ENCODE measurements at places on chromosomes 3 and 15.

DNA sequence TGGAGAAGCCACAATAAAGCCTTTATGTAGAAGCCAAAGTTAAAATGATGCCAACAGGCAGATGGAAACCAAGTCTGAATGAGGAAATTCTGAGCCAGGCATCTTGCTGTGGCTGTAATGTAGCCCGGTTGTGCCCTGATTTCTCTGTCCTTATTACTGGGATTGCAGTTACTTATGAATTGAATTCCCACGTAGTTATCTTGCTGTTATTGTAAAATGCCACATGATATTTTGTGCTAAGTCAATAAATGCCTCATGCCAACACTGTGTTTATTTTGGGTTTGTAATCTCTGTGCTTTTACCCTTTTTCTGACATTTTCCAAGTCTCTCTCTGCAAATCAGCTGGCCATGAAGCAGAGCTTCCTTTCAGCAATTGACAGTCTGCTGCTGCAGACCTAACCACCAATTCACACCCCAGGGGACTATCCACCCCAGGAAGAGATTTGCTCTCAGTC is 486.1 kb upstream of the GOLIM4 start:
- no peak for DNase-seq

DNA sequence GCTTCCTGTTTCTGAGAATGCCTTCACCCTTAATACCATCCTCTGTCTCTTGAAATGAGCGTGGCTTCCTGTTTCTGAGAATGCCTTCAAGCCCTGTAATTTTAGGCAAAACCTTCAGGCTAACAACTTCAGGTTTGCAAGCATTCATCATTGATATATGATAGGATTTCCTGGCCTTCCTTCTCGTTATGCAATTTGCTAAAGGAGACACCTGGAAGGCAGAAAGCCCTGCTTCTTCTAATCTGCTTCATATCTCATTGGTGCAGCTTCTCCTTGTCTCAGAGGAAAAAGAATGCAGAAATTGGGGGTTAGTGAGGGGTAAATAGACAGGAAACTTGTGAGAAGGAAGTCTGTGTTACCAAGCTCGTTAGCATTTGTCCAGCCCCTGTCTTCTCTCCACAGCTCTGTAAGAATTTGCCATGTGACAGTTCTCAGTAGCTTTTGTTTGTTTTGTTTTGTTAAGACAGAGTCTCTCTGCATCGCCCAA is 7.3 kb downstream of the ARL6IP5 start:
- no peak for DNase-seq

- no peak for DNase-seq
These were observed 62.8 kb downstream of the SLCO2A1 start for GRCh38 chr3:133966954-133967353.

- no peak for DNase-seq
These were observed 468.0 kb upstream of the GBE1 start for GRCh38 chr3:82229397-82229796.

GRCh38 chr15:70788114-70789049 is 25.0 kb upstream of the UACA start:
- DNase-seq = peak; percentile 64

- DNase-seq = no peak
These were observed 43.0 kb downstream of the RAB8B start for GRCh38 chr15:63232405-63232804.

DNA sequence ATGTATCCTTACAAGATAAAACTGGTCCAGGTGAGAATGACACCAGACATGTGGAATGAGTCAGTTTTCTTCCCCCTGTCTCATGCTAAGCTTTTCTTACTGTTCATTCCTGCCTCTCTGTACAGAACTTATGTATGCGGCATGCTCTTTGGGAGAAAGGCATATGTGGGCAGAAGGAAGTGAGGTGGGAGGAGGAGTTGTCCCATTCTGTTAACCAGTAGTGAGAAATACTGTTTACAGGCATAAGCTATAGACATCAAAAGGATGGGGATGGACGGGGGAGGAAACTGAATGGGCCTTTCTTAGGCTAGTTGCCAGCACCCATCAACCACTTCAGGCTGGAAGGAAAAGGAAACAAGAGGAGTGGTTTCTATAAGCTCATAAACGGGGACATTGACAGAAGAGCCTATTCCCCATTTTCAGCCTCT is 143.6 kb upstream of the BHLHE40 start:
- no peak for DNase-seq

GRCh38 chr3:118635711-118636110 is 398.9 kb downstream of the IGSF11 start:
- DNase-seq = no peak

- DNase-seq = no peak
These were observed 102.9 kb downstream of the TFDP2 start for GRCh38 chr3:142046320-142047020.

- no peak for DNase-seq
These were observed 119.4 kb upstream of the GADL1 start for GRCh38 chr3:31013843-31014242.

DNA sequence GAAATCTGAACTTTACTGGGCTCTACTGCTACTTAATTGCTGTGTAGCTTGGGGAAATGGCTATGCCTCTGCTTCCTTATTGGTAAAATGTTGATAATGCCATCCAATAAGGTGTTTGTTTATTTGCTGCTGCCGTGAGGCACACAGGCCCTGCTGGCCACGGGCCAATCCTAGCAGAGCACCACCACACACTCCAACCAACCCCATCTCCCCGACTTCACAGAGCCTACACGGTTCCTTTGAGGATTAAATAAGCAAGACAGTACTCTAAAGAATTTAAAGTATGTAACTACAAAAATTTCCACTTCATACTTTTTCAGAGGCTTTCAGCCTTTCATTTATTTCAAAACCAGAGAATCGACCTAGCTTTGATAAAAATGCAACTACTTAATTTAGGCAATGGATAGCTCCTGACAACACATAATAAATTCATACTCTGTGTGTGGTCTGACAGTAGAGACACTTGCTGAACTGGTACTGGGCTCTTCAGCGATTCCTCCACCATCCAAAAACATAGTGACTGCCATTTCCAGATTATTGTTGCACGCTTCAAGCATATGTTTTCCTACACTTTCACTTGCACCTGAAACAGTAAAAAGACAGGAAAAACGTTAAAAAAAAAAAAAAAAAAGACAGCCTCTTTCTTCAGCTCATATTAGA is 25.3 kb downstream of the UBXN7 start:
- peak; percentile 85 for DNase-seq

DNA sequence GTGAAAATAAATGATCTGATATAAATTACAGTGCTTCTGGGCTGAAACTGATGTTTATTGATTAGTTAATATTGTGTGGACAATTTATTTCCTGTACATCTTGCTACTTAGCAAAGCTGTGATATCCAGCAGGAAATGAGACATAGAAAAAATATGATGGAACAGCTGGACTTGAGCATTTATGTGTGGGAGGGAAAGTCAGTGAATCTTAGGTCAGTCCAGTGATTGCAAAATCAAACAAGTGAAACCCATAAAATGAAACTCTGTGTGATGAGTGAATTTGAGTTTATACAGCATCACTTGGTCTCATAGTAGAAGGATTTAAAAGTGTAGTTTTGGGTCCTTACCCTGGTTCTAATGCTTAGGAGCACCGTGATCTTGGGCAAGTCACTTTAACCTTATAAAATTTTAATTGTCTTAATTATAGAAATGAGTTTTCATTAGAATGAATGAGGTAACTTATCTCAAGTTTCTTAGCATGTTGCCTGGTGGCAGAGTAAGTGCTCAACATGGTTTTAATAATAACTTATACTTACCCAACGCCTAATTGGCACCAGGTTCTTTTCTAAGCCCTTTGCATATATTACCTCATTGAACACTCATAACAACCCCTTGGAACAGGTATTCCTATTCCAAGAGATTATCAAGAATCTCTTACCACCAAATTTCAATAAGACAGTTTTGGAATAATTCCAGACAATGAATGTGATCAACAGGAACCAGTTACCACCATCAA is 194.6 kb downstream of the ADAMTSL3 start:
- peak; percentile 76 for DNase-seq

DNA sequence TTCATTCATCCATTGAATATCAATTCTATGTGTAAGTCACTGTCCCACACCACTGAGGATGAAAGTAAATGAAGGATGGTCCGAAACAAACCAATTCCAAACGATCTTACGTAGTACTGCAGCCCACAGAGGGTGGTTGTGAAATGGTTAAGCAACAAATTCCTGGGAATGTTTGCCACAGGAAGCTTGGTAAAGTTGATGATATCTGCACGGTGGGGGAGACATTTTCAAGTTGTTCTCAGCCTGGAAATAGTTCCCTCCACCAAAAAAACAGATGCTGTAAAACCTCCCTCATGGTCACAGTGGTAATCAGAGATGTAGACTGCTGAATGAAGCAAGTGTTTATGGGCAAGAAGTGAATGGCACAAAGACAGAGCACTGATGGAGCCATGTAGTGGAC is 35.9 kb upstream of the BNC1 start:
- DNase-seq = peak; percentile 87

- DNase-seq = peak; percentile 95
These were observed 671.5 kb downstream of the FHIT start for GRCh38 chr3:60579734-60580133.

- DNase-seq = peak; percentile 70
These were observed 52.2 kb downstream of the FBLN2 start for GRCh38 chr3:13600950-13601691.

DNA sequence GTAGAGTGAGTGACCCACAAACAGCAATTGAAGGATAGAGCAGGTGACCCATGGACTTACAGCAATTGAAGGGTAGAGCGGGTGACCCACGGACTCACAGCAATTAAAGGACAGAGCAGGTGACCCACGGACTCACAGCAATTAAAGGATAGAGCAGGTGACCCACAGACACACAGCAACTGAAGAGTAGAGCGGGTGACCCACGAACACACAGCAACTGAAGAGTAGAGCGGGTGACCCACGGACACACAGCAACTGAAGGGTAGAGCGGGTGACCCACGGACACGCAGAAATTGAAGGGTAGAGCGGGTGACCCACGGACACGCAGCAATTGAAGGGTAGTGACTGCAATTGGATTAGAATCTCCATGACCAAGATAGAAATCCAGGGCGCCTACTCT is 9.8 kb upstream of the TNK2 start:
- no peak for DNase-seq

DNA sequence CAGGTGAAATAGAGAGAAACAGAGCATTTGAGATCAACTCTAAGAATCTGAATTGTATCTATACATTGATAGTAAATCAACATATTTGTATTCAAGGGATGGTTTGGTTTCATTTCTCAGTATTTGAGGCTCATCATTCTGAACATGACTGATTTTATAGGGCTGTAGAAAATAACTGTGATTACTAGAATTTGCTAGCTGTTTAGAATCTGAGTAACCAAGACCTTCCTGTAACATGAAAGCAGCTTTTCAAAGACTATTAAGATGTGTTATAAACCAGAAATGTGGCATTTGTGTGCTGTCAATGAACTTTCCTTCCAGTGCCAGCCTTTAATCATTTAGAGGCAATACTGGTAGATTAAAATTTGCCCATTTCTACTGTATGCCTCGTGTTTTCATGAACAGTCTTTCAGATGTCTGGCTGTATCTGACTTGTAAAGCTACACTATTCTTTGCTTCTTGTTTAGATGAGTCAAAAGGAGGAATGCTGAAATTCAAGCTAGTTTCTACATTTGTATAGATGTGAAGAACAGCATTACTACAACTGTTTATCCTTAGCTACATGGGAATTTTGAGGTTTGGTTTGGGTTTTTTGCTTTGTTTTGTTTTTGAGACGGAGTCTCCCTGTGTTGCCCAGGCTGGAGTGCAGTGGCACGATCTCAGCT is 137.3 kb upstream of the BHLHE40 start:
- no peak for DNase-seq

DNA sequence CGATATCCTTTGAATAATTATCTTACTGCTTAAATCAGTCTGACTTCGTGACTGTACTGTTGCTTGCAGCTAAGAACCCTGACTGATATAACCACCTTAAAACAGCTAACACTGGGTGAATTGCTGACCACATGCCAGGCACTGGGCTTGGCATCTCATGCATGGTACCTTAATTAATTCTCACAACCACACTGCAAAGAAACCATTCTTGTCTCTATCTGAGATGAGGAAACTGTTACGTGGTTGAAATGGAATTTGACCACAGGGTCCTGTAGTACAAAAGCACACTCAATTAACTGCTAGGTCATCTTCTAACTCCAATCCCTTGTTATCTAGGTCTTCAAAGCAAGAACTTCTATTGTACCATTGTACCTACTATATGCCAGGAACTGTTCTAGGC is 92.7 kb upstream of the PRICKLE2 start:
- peak; percentile 28 for DNase-seq

- DNase-seq = peak; percentile 16
These were observed 25.7 kb downstream of the PCOLCE2 start for GRCh38 chr3:142863010-142863817.

DNA sequence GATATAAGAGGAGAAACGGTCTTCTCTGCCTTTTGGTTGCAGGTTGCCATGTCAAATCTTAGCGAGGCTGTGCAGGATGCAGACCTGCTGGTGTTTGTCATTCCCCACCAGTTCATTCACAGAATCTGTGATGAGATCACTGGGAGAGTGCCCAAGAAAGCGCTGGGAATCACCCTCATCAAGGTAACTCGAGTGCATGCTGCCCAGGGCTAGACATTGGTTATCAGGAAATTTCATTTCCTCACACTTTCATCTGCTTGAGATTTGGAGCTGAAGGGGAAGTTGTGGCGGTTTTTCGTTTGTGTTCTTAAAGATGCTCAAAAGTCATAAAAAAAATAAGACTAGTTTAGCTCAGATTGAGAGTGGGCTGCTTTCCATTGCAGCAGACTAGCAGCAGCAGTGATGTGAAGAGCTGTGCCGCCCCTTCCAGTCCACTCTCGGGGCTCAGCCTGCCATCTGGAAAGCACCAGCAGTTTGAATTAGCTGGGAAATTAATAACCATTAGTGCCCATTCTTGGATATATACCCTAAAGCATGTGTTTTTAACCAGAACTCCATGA is 32.2 kb downstream of the GPD1L start:
- no peak for DNase-seq

DNA sequence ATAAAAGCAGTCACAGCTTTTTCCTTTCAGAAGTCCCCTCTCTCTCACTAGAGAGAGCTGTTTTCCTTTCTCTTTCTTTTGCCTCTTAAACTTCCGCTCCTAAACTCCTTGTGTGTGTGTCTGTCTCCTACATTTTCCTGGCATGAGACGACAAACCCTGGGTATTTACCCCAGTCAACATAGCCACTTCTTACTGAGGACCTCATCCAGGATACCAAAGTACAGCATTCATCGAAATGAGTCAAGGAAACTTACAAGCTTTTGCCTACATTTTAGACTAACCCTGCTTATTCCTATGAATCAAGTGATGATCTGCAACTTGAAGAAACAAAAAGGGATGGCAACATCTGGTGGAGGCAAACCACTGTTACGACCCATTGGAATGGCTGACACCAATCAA is 16.7 kb downstream of the PATL2 start:
- peak; percentile 14 for DNase-seq

DNA sequence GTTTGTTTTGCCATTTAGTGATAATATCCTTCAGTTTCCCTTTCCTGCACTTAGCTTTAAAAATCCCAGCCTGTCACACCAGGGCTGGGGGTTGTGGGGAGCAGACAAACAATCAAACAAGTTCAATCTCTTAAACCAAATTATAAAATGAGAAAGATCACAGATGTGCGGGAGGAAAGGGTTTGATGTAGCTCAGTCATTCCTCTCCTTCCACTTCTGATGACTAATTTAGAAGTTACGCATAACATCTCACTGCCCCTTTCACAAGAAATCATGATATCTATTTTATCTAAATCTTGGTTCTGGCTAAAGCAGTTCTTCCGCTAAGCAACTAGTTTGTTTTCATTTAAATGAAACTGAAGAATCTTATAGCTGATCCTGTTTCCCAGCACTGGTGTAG is 34.1 kb upstream of the ATG7 start:
- peak; percentile 92 for DNase-seq
